ENCODE measurements at places on chromosomes 4 and X. TPM values are rescaled to one million over a fixed set of nuclear protein-coding genes. Genes with fewer than 3 reads are reported as not detected.

DNA sequence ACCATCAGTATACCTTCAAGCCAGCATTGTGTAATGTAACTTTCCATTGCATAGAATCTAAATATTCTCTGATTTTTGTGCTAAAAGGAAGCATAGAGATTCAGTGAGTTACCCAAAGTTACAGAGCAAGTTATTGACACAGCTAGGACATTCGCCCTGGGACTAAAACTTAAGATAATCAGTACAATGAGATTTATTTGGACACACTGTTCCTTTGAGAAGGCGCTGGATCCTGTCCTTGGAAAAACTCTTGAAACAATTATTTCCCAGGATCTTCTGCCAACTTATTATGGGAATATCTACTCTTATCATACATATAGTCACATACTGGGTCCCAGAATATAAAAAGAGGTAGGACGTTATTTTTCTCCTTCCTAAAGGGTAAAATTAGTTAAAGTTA is 392.0 kb downstream of the UBE2NL start:
- no peak for DNase-seq

DNA sequence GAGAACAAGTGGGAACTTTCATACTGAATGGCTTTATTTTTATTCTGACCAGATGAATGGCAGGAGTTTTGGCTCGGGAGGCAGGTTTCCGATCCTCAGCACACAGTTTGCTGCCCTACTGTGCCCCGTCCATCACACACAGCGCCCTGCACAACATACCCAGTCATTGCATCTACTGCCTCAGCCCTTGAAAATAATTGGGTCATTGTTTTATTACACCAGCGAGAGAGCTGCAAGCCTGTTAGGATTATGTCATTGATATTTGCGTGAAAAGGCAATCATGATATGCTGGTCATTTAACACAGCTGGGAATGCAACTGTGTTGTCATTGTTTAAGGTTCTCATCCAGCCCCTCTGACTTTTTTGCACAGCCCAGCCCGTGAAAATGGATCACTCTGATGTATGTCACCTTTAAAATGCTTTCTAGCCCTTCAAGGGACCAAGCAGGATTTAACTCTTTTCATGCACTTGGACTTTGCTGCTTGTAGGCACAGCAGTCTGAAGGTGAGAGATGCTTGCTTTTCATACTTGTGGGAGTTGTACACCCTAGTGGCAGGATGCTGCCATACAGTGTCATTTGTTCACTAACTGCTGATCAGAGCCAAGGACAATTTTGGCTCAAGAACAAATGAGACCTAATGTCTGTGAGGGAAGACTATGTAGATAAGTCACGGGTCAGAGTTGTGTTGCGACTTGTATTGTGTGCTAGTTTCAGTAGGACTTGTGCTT is 62.3 kb downstream of the RTL9 start:
- DNase-seq, result no peak

GRCh38 chr4:90160044-90160443 is 32.9 kb downstream of the CCSER1 start:
- no peak for DNase-seq

GRCh38 chr4:6885953-6886557 is 23.6 kb upstream of the TBC1D14 start:
- DNase-seq, result peak; percentile 85

GRCh38 chrX:124098089-124098488 is 136.6 kb downstream of the STAG2 start:
- no peak for DNase-seq

- DNase-seq, result no peak
Measured at GRCh38 chrX:31523884-31524536, 452.2 kb upstream of the FTHL17 start.

Gene SMIM31
- total RNA-seq, result not detected

Measured in aorta (tissue), 5 donors.